ENCODE measurements at places on chromosomes 6 and 20. TPM values are rescaled to one million over a fixed set of nuclear protein-coding genes. Genes with fewer than 3 reads are reported as not detected.

DNA sequence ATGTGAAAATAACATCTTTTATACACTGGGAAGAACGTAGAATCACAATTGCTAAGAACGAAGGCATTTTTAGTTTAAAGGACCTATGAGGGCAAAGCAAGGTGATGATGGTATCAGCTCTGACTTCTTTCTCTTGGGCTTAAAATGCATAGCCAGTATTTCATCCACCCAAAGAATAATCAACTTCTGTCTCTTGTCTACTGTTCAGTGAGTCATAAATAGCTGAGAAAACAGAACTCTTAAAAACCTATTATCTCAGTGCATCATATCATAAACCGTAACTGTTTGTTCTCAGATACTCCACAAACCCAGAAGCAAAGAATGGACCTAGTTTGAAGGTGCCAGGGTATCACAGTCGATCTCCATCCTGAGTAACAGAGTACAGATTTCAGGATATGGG, 5.2 kb downstream of the PHF10 start:
- H3K27me3 ChIP-seq = no peaks in the 10 kb centered on the region
- peaks cover 48% of the 10 kb centered on the region for H3K36me3 ChIP-seq

- H3K27ac ChIP-seq = no peak overlapping the region
- no peaks in the 10 kb centered on the region for H3K4me1 ChIP-seq
- H3K4me3 ChIP-seq = no peak overlapping the region
- no peak for DNase-seq
These were observed 336.1 kb upstream of the POU3F2 start for GRCh38 chr6:98498144-98498775.

GRCh38 chr6:48100588-48100895, 10.5 kb downstream of the PTCHD4 start:
- H3K27me3 ChIP-seq = peaks cover 2% of the 10 kb centered on the region
- no peak overlapping the region for H3K4me3 ChIP-seq
- H3K27ac ChIP-seq = no peak overlapping the region
- no peaks in the 10 kb centered on the region for H3K36me3 ChIP-seq
- no peak for DNase-seq
- no peaks in the 10 kb centered on the region for H3K4me1 ChIP-seq

DNA sequence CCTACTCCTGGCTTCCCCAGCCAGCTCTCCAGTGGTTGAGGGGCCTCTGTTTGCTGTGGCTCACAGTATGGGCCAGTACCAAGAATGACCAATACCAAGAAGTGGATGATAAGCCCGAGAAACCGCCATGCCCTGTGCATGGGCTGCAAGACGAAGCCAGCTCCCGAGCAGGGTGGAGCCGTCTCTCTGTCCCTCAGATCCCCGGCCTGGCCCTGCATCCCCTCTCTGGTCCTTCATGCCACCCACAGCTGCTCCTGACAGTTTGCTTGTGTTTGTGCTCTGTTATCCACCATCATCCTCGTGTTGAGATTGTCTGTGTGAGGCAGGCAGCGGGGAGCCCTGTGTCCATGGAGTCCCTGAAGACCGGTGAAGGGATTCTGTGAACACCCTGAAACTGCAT, 36.1 kb downstream of the GABRR2 start:
- no peak overlapping the region for H3K27ac ChIP-seq
- H3K4me1 ChIP-seq = no peaks in the 10 kb centered on the region
- no peaks in the 10 kb centered on the region for H3K27me3 ChIP-seq
- no peaks in the 10 kb centered on the region for H3K36me3 ChIP-seq
- H3K4me3 ChIP-seq = no peak overlapping the region

DNA sequence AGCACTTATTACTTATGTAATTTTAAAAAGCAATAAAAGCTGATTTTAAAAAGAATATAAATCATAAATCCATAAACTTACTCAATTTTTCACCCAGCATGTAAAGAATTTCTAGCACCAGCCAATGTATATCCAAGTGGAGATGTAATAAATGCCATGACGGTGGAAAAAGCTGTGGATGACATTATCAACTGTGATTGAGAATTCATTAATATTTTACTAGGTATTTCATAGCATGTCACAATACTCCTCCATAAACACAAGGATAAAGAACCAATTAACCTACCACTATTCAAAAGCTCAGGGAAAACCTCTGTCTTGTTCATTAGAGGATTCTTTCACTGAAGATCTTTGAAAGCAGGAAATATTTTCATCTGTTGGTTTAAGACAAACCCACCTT, 13.2 kb downstream of the MMS22L start:
- no peak overlapping the region for H3K27ac ChIP-seq
- DNase-seq = no peak
- H3K4me3 ChIP-seq = no peak overlapping the region
- peaks cover 52% of the 10 kb centered on the region for H3K36me3 ChIP-seq
- H3K27me3 ChIP-seq = no peaks in the 10 kb centered on the region

DNA sequence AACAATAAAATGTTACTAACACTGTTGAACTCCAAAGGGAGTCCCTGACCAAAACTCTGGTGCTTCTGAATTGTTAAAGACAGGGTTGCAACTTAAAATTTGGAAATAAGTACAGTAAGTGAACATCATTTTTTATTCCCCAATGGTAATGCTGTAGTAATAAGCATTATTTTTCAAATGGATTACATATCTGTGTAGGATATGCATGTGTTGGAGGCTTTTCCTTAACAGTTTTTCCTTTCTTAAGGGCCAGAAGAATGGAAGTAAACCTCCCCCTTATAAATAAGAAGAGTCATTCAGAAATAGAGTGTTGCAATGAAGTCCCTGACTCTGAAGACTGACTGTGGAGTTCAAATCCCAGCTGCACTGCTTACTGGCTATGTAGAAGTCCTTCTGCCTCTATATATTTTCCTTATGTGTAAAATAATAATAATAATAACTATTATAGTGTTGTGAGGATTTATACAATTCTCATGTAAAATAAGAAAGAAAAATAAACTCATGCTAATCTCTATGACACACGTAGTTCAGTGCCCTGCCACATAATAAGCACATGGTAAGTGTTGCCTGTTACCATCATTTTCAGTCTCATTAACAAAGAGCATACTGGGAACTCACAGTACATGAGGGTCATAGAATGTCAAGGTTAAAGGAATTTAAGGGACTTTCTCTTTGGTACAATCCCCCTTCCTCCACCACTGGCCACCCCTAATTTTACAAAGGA, 129.8 kb upstream of the SMLR1 start:
- no peaks in the 10 kb centered on the region for H3K36me3 ChIP-seq
- no peak for DNase-seq
- H3K27me3 ChIP-seq = no peaks in the 10 kb centered on the region
- no peak overlapping the region for H3K4me3 ChIP-seq

GRCh38 chr20:11159728-11160127, 485.9 kb upstream of the JAG1 start:
- no peaks in the 10 kb centered on the region for H3K4me1 ChIP-seq
- H3K27ac ChIP-seq = no peak overlapping the region
- no peaks in the 10 kb centered on the region for H3K27me3 ChIP-seq
- no peak for DNase-seq
- no peaks in the 10 kb centered on the region for H3K36me3 ChIP-seq
- H3K4me3 ChIP-seq = no peak overlapping the region

DNA sequence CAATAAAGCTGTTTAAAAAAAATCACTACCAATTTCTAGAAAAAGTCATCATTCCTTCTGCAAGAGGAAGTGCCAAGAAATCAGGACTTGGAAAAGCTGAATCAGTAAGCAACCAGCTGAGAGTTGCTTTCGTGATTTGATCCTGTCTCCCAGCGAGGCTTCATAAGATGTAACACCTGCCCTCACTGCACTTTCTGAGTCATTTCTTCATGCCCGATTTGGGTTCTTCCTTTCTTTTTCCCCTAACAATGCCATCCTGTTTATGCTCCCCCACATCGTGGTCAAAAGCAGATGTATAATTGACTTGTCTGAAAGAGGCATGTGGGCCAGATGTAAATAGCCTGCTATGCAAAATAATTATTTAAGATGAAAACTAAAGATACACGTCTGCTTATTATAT, 52.1 kb downstream of the RIPOR2 start:
- peak overlapping the region; percentile 49 for H3K4me3 ChIP-seq
- peaks cover 84% of the 10 kb centered on the region for H3K4me1 ChIP-seq
- DNase-seq = peak; percentile 69
- no peaks in the 10 kb centered on the region for H3K27me3 ChIP-seq

GRCh38 chr20:59585714-59586409, 18.5 kb upstream of the PHACTR3 start:
- no peak for DNase-seq
- no peak overlapping the region for H3K27ac ChIP-seq

- no peaks in the 10 kb centered on the region for H3K36me3 ChIP-seq
- H3K27me3 ChIP-seq = peaks cover 4% of the 10 kb centered on the region
- no peak for DNase-seq
These were observed 77.5 kb upstream of the ESR1 start for GRCh38 chr6:151729829-151730495.

GRCh38 chr6:130725551-130725950, 101.7 kb upstream of the SMLR1 start:
- peaks cover 1% of the 10 kb centered on the region for H3K27me3 ChIP-seq
- no peak overlapping the region for H3K4me3 ChIP-seq
- H3K36me3 ChIP-seq = no peaks in the 10 kb centered on the region
- peaks cover 12% of the 10 kb centered on the region for H3K4me1 ChIP-seq

DNA sequence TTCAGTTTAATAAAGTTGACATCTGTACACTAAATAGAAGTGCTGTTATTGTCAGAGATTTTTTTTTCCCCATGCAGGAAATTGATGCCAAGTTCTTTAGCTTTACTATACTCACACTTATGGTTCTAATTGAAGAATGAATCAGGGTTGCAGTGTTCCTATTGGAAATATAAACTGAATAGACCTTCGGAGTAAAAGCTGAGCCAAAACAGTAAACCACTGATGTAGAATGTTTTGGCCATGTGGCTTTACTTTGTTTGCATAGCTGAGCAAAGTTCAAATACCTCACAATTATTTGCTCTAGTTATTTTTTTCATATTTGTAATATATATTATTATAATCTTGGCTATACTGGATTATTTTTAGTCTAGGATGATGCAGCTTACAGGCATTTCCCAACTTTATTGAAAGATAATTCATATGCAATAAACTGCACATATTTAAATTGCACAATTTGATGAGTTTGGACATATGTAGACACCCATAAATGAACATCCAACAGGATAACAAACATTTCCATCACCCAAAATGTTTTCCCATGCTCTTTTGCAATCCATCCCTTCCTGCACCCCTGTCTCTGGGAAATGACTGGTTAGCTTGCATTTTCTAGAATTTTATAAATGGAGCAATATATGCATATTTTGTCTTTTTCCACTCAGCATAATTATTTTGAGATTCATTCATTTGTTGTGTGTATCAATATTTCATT, 105.8 kb upstream of the NOX3 start:
- H3K36me3 ChIP-seq = no peaks in the 10 kb centered on the region
- no peak for DNase-seq
- H3K4me3 ChIP-seq = no peak overlapping the region
- no peak overlapping the region for H3K27ac ChIP-seq
- H3K27me3 ChIP-seq = peaks cover 7% of the 10 kb centered on the region
- no peaks in the 10 kb centered on the region for H3K4me1 ChIP-seq

GRCh38 chr6:39937686-39938333, 3.5 kb upstream of the MOCS1 start:
- no peak overlapping the region for H3K27ac ChIP-seq
- peaks cover 6% of the 10 kb centered on the region for H3K4me1 ChIP-seq
- no peak for DNase-seq
- no peak overlapping the region for H3K4me3 ChIP-seq
- no peaks in the 10 kb centered on the region for H3K36me3 ChIP-seq
- peaks cover 4% of the 10 kb centered on the region for H3K27me3 ChIP-seq

- no peak for DNase-seq
- H3K36me3 ChIP-seq = peaks cover 12% of the 10 kb centered on the region
- no peak overlapping the region for H3K4me3 ChIP-seq
These were observed 319.6 kb downstream of the CDKAL1 start for GRCh38 chr6:20853828-20854227.

GRCh38 chr6:11139051-11139960, 27.8 kb upstream of the ERVFRD-1 start:
- peaks cover 19% of the 10 kb centered on the region for H3K4me1 ChIP-seq
- peaks cover 14% of the 10 kb centered on the region for H3K36me3 ChIP-seq
- H3K4me3 ChIP-seq = no peak overlapping the region
- peak; percentile 21 for DNase-seq
- peak overlapping the region; percentile 9 for H3K27ac ChIP-seq

- no peak overlapping the region for H3K4me3 ChIP-seq
- no peak overlapping the region for H3K27ac ChIP-seq
These were observed 219.4 kb downstream of the SOD2 start for GRCh38 chr6:159473475-159474263.

- no peak for DNase-seq
- H3K36me3 ChIP-seq = no peaks in the 10 kb centered on the region
- H3K27ac ChIP-seq = no peak overlapping the region
- H3K27me3 ChIP-seq = no peaks in the 10 kb centered on the region
- no peaks in the 10 kb centered on the region for H3K4me1 ChIP-seq
These were observed 8.6 kb upstream of the DEFB110 start for GRCh38 chr6:50030350-50030749.

GRCh38 chr6:116223355-116223754, 30.5 kb downstream of the TSPYL4 start:
- no peak for DNase-seq
- no peaks in the 10 kb centered on the region for H3K4me1 ChIP-seq
- H3K36me3 ChIP-seq = peaks cover 7% of the 10 kb centered on the region
- no peak overlapping the region for H3K27ac ChIP-seq
- no peaks in the 10 kb centered on the region for H3K27me3 ChIP-seq

DNA sequence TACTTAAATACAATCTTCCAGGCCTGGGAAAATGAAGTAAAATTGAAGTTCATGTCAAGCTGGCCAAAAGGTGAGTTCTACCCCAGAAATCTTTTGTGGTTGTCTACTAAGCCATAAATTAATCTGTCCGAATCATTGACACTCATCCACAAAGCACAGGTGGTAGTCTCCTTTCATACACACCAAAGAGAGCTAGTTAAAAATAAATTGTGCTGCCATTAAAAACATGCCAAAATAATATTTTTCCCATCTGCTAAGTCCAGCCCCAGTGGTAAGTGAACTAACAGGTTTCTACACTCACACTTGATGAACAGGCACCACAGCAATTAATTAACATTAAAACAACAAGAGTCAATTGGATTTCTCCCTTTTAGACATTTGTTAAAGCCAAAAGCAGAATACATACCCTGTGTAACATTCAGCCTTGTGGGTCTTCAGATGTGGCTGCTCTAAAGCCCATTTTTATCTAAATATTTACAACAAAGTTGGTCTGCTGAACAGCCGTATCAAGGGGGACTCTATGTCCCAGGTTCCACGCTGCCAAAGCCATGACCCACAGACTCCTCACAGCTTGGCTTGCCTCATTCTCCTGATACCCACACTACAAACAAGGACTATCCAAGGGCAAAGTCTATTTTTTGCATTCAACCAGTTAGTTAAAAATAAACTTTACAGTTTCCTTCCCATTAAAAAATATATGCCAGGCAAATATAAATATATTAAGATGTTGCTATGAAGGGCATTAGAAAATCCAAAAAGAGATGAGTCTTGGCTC, 490.4 kb downstream of the BMP2 start:
- H3K27ac ChIP-seq = no peak overlapping the region
- no peaks in the 10 kb centered on the region for H3K4me1 ChIP-seq
- H3K27me3 ChIP-seq = no peaks in the 10 kb centered on the region
- no peaks in the 10 kb centered on the region for H3K36me3 ChIP-seq
- no peak overlapping the region for H3K4me3 ChIP-seq

GRCh38 chr20:57928181-57928967, 218.6 kb upstream of the PMEPA1 start:
- H3K4me3 ChIP-seq = no peak overlapping the region
- no peak for DNase-seq
- H3K4me1 ChIP-seq = no peaks in the 10 kb centered on the region

PLEKHG1 gene
- 4.2 TPM for total RNA-seq

DTNBP1 gene
- 14.6 TPM for total RNA-seq

KIF25 gene
- total RNA-seq = not detected

PRDM13 gene
- total RNA-seq = not detected

POPDC3 gene
- total RNA-seq = not detected

OLIG3 gene
- total RNA-seq = 0.67 TPM

CGA gene
- not detected for total RNA-seq

SALL4 gene
- total RNA-seq = 0.74 TPM

TMEM200A gene
- 0.20 TPM for total RNA-seq

ADGRB3 gene
- not detected for total RNA-seq

DDX39B gene
- total RNA-seq = 568 TPM
